SJSA1 (cell line): ENCODE measurements at places on chromosomes 12 and 14. TPM values are rescaled to one million over a fixed set of nuclear protein-coding genes. Genes with fewer than 3 reads are reported as not detected.

The ADAM20 gene
- 0.37 TPM in 1 of 2 replicates, not detected in the other for total RNA-seq

The DEPDC4 gene
- total RNA-seq: 1.9 and 2.5 TPM in 2 replicates

The CHFR gene
- 4.5 and 7.1 TPM in 2 replicates for total RNA-seq

The GALNT8 gene
- total RNA-seq: not detected in 2 replicates

DNA sequence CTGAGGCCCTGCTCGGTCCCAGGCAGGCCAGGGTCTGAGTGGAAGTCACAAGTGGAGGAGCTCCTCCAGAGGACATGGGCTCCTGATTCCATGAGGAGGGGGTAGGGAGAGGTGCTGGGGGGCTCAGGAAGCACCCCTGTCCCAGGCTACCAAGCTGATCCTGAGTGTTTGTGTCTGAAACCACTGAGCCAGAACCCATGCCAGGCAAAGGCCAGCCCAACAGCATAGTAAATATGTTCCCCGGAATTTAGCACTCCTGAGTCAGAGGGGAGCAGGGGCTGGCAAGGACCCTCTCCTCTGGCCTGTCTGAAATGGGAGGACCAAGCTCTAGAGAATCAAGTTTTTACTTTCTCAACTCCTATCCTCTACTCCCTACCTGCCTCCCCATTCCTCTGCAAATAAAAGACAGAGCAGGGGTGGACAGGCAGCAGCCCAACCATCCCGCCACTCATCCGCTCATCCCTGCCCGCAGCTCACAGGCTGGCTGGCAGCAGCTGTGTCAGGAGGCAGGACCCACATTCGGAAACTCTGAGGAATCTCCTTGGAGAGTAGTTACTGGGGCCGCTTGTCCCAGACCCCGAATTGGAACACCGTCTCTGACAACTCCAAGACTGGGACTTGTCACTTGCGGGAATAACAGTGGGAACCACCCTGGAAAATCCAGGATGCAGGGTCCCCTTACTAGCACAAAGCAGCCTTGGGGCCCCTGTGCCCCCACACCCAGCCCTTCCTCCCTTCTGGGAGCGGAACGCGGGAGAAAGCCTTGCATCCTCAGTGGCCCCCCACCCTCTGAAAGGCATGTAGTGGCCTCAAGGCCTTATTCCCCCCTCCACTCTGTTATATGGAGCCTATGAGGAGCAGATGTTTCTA is 102.5 kb downstream of the ZFP36L1 start:
- H3K27me3 ChIP-seq: no peaks in the 10 kb centered on the region
- no peak overlapping the region for H3K4me3 ChIP-seq
- H3K36me3 ChIP-seq: no peaks in the 10 kb centered on the region
- peaks cover 47% of the 10 kb centered on the region for H3K4me1 ChIP-seq
- no peak overlapping the region for H3K27ac ChIP-seq

The DIO2 gene
- 22.3 and 27.3 TPM in 2 replicates for total RNA-seq

The CCDC38 gene
- 0.39 TPM in 1 of 2 replicates, not detected in the other for total RNA-seq

DNA sequence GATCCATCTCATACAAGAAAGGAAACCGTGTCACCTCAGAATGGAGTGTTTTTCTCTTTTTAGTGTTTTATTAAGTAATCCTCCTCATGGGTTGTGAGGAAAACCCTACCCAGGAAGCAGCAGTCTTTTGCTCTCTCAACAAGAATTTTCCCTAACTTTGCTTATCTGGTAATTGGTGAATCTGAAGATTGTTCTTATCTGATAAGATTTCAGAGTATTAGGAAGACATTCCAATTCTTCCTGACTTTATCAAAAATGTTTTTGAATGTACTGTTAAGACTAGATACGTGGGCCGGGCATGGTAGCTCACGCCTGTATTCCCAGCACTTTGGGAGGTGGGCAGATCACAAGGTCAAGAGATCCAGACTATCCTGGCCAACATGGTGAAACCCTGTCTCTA is 86.0 kb downstream of the PHLDA1 start:
- H3K27me3 ChIP-seq: no peaks in the 10 kb centered on the region
- H3K36me3 ChIP-seq: no peaks in the 10 kb centered on the region
- no peak overlapping the region for H3K4me3 ChIP-seq
- DNase-seq: no peak

DNA sequence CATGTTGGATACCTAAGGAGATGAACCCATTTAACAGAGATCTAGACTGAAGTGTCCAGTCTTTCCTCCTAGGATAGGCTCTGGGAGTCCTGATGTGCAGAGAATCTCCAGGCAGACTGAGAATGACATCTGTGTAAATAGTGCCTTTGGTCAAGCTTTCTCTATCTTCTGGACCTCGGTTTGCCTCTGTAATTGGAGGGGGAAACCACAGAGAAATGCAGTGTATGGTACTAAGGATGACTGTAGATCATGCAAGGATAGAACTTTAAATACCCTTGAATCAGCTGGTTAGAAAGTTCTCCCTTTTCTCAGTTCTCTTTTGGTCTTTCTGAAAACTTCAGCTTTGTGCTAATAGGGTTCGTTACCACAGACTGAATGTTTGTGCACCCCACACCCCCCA is 112.2 kb downstream of the PTPN11 start:
- H3K36me3 ChIP-seq: no peaks in the 10 kb centered on the region
- no peak overlapping the region for H3K27ac ChIP-seq
- H3K4me1 ChIP-seq: no peaks in the 10 kb centered on the region
- peak; percentile 62 for DNase-seq
- H3K27me3 ChIP-seq: peaks cover 7% of the 10 kb centered on the region
- no peak overlapping the region for H3K4me3 ChIP-seq

DNA sequence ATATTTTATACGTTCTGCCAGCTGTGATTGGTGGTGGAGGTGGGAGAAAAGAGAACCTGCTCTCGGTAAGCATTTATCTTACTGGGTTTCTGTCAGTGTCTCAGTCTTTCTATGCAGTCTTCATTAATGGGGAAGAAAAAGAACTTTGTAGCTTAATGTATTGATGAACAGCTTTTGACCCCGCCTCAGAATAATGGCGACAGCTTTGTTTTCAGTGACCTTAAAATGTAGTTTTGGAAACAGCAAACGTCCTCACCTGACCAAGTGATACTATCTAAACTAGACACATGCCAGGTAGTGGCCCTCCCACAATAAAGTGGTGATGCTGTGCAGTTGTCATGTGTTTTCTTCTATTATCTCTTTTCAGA is 1.4 kb downstream of the DACT1 start:
- peaks cover 4% of the 10 kb centered on the region; the same call in 1 of the 2 replicates for H3K36me3 ChIP-seq
- H3K4me3 ChIP-seq: peak overlapping the region; percentile 82
- H3K27ac ChIP-seq: no peak overlapping the region
- H3K4me1 ChIP-seq: peaks cover 35% of the 10 kb centered on the region
- no peaks in the 10 kb centered on the region for H3K27me3 ChIP-seq
- DNase-seq: no peak
